Smooth muscle cell of bladder (primary cell): ENCODE measurements at places on chromosomes 6 and 20. TPM values are rescaled to one million over a fixed set of nuclear protein-coding genes. Genes with fewer than 3 reads are reported as not detected.

Gene VSX1
- total RNA-seq = not detected in 2 replicates

Gene JAG1
- total RNA-seq = 19.1 and 26.6 TPM in 2 replicates

Gene SCGN
- total RNA-seq = not detected in 2 replicates

Gene PMEPA1
- total RNA-seq = 1.3 and 6.3 TPM in 2 replicates

Gene CDSN
- under 0.01 TPM in 1 of 2 replicates, not detected in the other for total RNA-seq
